ENCODE measurements at places on chromosomes 1 and 21. TPM values are rescaled to one million over a fixed set of nuclear protein-coding genes. Genes with fewer than 3 reads are reported as not detected.

Gene KRTAP19-1
- total RNA-seq, result not detected

Gene WDR64
- total RNA-seq, result not detected

Gene MAP10
- 2.2 TPM for total RNA-seq

Gene COL24A1
- 2.7 TPM for total RNA-seq

Gene KIAA0319L
- 72.5 TPM for total RNA-seq

Gene VHLL
- total RNA-seq, result not detected

Gene LCE1F
- total RNA-seq, result not detected

Gene TAF5L
- 19.5 TPM for total RNA-seq

Gene L1TD1
- 5.3 TPM for total RNA-seq

Gene LCE2A
- not detected for total RNA-seq

Gene KCNC4
- 5.4 TPM for total RNA-seq

Gene OR2T3
- total RNA-seq, result not detected

DNA sequence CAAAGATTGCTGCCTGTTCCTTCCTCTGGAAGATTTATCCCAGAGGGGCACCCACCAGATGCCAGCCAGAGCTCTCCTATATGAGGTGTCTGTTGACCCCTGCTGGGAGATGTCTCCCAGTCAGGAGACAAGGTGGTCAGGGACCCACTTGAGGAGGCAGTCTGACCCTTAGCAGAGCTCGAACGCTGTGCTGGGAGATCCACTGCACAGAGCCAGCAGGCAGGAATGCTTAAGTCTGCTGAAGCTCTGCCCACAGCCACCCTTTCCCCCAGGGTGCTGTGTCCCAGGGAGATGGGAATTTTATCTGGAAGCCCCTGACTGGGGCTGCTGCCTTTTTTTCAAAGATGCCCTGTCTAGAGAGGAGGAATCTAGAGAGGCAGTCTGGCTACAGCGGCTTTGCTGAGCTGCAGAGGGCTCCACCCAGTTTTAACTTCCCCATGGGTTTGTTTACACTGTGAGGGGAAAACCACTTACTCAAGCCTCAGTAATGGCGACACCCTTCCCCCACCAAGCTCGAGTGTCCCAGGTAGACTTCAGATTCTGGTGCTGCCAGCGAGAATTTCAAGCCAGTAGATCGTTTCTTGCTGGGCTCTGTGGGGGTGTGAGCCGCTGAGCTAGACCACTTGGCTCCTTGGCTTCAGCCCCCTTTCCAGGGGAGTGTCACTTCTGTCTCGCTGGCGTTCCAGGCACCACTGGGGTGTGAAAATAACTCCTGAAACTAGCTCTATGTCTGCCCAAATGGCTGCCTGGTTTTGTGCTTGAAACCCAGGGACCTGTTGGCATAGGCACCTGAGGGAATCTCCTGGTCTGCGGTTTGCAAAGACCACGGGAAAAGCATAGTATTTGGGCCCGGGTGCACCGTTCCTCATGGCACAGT is 51.1 kb upstream of the PDC start:
- DNase-seq, result no peak

DNA sequence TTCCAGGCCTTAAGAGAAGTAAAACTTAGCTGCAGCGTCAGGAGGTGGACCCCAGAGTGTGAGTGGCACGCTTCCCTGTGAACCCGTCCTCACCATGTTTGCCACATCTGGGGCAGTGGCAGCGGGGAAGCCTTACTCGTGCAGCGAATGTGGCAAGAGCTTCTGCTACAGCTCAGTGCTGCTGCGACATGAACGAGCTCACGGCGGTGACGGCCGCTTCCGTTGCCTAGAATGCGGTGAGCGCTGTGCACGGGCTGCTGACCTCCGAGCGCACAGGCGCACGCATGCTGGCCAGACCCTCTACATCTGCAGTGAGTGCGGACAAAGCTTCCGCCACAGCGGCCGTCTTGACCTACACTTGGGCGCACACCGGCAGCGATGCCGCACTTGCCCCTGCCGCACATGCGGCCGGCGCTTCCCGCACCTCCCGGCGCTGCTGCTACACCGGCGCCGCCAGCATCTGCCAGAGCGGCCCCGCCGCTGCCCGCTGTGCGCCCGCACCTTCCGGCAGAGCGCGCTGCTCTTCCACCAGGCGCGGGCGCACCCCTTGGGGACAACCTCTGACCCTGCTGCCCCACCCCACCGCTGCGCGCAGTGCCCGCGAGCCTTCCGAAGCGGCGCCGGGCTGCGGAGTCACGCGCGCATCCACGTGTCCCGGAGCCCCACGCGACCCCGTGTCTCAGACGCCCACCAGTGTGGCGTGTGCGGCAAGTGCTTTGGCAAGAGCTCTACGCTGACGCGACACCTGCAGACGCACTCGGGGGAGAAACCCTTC is 9.3 kb downstream of the ZNF672 start:
- DNase-seq, result no peak

DNA sequence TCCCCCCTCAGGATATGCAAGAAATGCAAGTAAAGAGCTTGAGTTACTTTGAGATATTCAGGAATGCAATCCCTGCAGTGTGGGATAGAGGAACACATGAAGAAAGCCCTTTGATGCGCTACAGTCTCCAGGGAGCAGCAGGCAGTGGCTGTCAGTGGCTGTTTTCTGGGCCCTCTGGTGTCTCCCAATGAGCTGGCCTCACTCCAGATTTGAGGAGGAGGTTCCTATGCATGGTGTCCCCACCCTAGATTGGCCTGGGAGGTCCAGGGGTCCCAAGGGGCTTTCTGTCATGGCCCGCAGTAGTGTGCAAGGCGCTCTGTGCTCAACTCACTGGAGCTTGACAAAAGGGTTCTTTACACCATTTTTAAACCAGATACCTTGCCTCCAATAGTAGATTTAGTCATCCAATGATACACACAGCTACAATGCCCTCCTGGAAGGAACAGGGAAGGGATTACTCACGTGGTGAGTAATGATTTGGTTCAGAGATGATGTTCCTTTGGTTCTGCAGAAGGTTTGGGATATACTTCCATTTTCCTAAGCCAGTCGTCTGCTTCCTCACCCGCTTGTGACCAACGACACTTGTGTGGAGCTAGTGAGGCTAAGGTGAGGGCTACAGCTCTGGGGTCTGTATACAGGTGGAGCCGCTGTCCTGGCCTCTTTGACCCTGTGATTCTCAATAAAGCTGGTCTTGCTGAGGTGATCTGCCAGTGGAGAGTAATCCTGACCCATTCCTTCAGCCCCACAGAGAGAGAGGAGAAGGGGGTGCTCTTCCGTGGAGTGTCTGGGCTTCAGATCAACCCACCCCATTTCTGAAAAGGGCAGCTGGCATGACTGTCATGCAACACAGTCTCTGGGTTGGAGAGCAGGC is 6.6 kb downstream of the BATF3 start:
- DNase-seq, result no peak

- peak; percentile 82 for DNase-seq
Observed at GRCh38 chr1:25616095-25616986, at the start of gene MAN1C1. Gene MAN1C1, plus strand, starts transcription at chr1:25616791. Its CDS starts 1,007 bp downstream, at chr1:25617798.

GRCh38 chr1:1432951-1433803 is 2.3 kb upstream of the VWA1 start:
- DNase-seq, result peak; percentile 74

GRCh38 chr1:65440322-65440900 is 19.9 kb downstream of the LEPR start:
- DNase-seq, result no peak

DNA sequence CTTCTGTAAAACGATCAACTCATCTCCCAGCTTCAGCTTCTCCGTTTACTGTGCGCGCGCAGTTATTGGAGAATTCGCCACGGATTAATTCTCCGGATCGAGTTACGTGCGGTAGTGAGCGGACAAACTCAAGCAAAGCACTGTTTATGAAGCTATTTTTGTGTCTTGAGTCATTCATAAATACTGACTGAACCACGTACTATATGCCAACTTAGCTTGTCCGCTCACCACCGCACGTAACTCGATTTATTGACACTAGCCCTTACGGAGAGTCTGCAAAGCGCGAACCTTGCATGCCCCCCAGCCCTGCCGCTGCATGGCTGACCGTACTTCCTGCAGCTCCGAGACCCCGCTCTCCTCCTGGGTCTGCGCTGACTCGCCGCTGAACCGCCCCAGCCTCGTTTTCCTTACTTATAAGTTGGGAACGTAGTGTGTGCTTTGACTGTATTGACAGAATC is 773 bp downstream of the CHD1L start:
- peak; percentile 27 for DNase-seq

- no peak for DNase-seq
Observed at GRCh38 chr1:81420760-81421159, 380.0 kb upstream of the ADGRL2 start.

DNA sequence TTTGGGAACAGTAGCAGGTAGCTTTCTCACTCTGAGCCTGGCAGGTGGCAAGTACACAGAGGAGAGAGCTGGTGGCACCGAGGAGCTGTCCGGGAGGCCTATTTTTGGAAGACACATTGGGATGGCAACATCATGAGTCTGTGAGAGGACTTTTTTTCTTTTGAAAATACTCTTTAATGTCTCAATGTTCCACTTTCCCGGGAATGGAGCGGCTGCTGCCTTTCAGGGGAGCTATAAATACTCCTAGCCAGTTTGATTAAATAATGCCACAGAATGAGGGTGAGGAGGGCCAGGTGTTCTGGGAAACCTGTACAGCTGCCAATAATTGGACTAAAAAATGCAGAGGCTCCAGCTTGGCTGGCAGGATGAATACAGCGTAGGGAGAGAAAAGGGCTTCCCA is 93.3 kb upstream of the COG2 start:
- no peak for DNase-seq

- no peak for DNase-seq
Observed at GRCh38 chr1:40257313-40257687, 736 bp upstream of the ZMPSTE24 start.

DNA sequence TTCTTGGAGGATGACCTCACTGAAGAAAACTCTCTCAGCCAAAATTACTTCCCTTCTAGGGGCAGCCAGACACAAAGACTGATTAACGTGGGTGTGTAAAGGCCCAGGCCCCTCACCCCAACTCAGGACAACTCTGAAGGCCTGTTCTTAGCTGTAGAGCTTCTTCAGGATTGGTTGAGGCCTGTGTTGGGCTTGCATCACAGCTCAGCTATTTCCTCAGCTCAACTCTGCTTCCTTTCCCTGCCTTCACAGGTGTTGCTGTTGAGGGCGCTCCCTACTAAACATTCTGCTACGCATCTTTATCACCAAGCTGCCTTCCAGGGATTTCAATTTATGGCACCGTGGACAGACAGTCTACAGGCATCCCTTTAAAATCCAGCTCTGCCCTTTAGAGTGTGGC is 36.8 kb downstream of the MAB21L3 start:
- DNase-seq, result no peak

- no peak for DNase-seq
Observed at GRCh38 chr1:209727785-209728184, 23.1 kb downstream of the HSD11B1 start.

GRCh38 chr1:39205102-39205780 is 746 bp downstream of the MACF1 start:
- no peak for DNase-seq

GRCh38 chr1:10708757-10709156 is 87.7 kb downstream of the CASZ1 start:
- DNase-seq, result no peak

GRCh38 chr1:112557385-112557784 is 48.6 kb downstream of the WNT2B start:
- DNase-seq, result no peak

GRCh38 chr21:30234643-30235042 is 18.7 kb upstream of the CLDN8 start:
- no peak for DNase-seq

- no peak for DNase-seq
Observed at GRCh38 chr1:194466706-194467105, 1280.3 kb upstream of the B3GALT2 start.

DNA sequence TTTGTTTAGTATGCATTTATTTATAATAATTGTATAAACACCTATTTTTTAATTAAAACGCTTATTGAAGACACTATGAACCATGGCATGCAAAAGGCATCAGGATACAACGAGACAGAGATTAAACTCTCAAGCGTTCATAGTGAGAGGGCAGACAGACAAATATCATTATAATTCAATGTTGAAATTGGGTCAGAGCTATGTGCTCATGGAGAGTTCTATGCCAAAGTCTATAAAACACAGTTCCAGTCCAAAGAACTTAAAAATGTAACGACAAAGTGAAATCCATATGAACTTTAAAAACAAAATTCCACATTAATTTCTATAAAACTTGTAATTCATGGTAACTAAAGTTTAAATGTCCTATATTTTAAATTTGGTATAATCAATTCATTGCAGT is 724.0 kb downstream of the LTN1 start:
- no peak for DNase-seq

DNA sequence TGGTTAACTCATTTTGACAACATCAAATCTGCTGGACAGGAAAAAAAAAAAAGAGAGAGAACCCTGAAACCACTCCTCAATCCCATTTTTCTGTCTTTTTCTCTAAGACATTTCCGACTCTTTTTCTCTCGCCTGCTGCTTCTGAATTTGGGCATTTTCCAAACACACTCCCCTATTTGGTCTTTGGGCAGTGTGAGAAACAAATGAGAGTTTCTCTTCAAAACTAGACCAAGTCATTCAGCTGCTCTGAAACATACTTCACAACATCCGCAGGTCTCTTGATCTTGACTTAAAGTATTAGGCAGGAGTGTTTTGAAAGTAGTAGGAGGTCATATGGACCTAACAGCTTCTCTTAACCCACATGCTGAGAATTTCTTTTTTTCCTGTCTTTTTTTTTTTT is 364.8 kb upstream of the ESRRG start:
- DNase-seq, result no peak

GRCh38 chr1:52423771-52424170 is 19.4 kb downstream of the PRPF38A start:
- no peak for DNase-seq

GRCh38 chr1:228143480-228144192 is 3.6 kb downstream of the GUK1 start:
- DNase-seq, result no peak

DNA sequence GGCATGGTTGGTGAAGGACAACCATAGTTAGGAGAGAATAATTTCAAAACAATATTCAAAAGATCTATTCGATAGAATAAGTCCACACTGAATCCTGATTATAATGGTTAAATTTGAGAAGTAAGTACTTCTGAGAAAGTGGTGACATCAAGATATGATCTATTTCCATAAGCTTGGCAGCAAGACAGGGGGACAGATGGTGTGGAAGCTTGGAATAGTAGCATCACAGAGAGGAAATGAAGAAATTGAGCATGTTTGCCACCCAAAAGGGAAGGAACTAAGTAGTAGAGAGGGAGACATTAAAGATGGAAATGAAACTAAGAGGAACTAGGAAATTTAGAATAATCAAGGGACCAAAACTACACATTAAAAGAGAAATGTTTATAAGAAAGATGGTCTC is 94.5 kb downstream of the OLFM3 start:
- DNase-seq, result no peak

DNA sequence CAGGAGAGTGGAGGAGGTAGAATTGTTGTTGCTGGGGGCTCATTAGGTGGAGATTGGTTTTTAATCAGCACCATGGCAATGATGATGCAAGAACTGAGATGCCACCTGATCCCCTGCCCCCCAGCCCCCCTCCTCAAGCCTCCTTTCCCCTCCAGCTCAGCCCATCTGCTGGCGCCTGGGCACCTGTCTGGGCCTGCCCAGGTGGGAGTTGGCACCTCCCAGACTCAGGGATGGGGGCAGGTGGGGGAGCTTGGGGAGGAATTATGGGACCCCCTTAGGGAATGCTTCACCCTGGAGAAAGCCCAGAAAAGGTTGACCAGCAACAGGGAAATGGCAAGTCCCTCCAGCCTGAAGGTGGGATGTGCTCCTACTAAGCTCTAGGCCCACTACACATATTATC is 1.5 kb upstream of the NHLH1 start:
- no peak for DNase-seq
